ENCODE measurements at places on chromosomes 5 and 9.
A peak's percentile ranks its signal among the peaks of the same experiment; 100 is the strongest.

DNA sequence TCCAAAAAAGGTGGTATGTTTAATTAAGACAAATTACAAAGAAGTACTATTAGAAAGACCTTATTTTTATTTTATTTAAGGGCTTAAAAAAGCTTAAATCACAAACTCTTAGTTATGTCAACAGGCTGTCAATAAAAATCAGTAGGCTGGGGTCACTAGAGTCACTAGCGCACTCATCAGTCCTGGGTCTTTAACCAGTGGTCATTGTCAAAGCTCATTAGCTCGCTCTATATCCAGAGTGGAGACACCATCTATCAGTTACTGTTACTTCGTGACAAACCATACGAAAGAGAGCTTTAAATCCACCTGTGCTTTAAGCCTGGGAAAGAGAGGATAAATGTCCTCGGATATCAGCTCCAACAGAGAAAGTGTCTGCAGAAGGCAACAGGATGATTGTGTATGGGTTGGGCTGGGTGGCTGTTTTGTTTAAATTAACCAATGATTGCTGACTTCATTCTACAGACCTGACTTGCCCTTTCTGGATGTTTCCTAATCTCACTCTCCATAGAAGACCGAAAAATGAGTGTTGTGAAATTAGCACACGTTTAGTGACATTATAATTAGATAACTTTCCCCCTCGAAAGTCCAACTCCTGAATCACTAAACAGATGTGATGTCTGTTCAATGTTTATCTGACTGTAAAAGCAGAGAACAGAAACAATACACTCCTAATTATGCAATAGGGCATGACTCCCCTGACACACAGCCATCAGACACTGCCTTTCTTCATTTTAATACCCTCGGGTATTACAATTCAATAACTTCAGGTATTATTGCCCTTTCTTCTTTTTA lies 123.6 kb upstream of the TNPO1 start:
- no peak for DNase-seq

GRCh38 chr9:92044936-92045335 lies 70.3 kb downstream of the SPTLC1 start:
- no peak for DNase-seq

DNA sequence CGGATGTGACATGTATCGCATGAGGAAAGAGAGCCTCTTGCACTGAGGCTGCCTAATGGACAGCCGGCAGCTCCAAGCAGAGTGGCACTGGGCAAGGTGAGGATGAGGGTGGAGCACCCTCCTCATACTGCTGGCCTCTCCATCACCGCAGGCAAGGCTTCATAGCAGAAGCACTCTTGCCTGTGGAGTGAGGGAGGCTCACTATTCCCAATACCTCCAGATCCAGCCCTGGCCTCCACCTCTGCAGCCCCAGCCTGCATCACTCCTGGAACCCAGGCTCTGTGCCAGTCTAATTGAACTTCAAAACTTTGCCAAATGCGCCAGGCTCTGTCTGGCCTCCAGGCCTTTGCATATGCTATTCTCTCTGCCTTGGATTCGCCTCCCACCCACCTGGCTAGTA lies 29.7 kb upstream of the ARAP3 start:
- DNase-seq = no peak

DNA sequence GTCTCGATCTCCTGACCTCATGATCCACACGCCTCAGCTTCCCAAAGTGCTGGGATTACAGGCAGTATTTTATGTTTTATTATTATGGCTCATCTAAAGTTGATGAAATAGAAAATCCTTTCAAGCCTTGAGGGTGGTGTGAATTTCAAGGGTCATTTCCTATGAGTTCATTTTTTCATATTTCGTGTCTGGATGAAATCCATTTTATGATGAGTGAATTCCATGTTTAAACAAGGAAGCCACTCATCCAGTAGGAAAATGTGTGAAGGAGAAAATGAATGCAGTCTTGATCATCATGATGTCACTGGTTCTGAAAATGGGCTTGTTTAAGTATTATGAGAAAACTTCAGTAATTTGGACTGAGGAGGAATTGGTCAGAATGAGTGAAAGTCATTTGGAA lies 74.6 kb upstream of the ZSWIM6 start:
- DNase-seq = no peak

GRCh38 chr5:84260140-84260539 lies 124.5 kb downstream of the EDIL3 start:
- no peak for DNase-seq

DNA sequence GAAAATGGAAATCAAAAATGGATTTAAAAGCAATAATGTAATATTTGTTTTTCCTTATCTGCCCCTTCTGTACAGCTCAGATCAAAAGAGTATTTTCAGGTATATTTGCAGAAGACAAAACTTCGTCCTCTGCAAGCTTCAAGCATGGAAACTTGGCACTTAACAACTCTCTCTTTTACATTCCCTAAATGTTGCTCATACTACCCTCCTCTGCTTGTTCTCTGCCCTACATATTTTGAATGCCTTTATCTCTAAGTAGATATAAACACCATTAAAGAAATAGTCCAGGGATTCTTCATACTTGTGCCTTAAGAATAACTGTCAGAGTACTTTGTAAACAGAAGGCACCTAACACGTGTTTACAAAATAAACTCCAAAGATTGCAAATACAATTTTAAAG lies 19.2 kb upstream of the SMC2 start:
- DNase-seq = no peak

- DNase-seq = no peak
Observed at GRCh38 chr9:37966412-37967013, 62.6 kb upstream of the SLC25A51 start.

DNA sequence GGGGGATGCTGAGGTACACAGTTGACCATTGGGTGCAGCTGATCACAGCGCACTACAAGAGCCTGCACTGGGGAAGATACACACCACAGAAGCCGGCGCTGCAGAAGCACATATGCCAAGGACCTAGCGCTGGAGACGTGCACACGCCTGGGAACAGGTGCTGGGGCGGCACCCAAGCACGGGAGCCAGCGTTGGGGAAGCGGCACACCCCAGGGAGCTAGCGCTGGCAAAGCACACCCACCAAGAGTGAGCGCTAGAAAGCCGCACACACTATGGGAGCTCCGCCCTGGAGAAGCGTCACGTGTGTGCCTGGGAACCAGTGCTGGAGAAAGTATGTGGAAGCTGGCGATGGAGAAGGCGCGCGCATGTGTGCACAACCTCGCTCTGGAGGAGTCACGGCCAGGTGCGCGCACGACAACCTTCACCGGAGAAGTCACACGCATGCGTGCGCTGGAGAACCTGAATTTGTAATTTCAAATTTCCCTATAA lies 4.5 kb downstream of the FANCC start:
- DNase-seq = no peak

- DNase-seq = peak; percentile 71
Observed at GRCh38 chr9:136901516-136902258, 15.4 kb downstream of the TRAF2 start.

DNA sequence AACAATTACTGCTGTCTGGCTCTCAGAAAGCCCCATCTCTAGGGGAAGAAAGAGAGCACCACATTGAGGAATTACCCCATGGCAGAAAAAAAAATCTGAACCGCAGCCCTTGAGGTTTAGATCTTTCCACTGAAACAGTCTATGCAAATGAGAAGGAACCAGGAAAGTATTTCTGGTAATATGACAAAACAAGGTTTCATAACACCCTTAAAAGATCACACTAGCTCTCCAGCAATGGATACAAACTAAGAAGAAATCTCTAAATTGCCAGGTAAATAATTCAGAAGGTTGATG lies 427.1 kb downstream of the PRELID2 start:
- DNase-seq = no peak

GRCh38 chr9:137550231-137550621 lies at the start of gene PNPLA7:
PNPLA7 (minus strand) TSS chr9:137550402; CDS start chr9:137550197, 205 bp downstream.
- DNase-seq = peak; percentile 55

GRCh38 chr9:17005056-17005823 lies 129.6 kb upstream of the CNTLN start:
- no peak for DNase-seq

- no peak for DNase-seq
Observed at GRCh38 chr9:104992659-104993058, 64.7 kb upstream of the ABCA1 start.

DNA sequence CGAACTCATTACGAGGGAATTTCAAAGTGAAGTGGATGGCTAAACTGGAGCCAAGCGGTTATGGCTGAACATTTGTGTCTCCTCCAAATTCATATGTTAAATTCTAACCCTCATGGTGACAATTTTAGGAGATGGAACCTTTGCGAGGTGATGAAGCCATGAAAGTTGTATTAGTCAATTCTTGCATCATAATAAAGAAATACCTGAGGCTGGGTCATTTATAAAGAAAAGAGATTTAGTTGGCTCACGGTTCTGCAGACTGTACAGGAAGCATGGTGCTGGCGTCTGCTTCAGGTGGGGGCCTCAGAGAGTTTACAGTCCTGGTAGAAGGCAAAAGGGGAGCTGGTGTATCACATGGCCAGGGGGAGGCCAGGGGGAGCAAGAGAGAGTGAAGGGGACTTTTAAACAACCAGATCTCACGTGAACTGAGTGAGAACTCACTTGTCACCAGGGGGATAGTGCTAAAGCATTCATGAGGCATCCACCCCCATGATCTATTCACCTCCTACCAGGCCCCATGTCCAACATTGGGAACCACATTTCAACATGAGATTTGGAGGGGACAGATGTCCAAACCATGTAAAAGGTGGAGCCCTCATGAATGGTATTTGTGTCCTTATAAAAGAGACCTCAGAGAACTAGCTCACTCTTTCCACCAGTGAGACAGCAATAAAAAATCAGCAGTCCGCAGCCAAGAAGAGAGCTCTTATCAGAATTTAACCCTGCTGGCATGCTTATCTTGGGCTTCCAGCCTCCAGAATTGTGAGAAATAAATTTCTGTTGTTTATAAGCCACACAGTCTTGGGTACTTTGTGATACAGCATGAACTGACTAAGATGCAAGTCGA lies 143.4 kb downstream of the MTRR start:
- DNase-seq = no peak

- no peak for DNase-seq
Observed at GRCh38 chr9:94554439-94555331, at the start of gene PCAT7. PCAT7 (plus strand) TSS chr9:94555083.

DNA sequence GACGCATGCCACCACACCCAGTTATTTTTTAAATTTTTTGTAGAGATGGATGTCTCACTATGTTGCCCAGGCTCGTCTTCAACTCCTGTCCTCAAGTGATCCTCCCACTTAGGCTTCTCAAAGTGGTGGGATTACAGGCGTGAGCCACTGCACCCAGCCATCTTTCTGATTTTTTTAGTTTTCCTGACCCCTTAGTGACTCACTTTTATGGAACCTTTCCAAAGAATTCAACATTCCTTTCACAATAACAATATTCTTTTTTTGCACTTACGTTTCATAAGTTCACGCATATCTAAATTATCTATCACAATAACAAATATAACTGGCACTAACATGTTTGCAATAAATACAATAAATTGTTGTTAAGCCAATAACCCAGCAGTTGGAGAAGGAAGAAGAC lies 8.5 kb downstream of the ELOVL7 start:
- DNase-seq = no peak

GRCh38 chr5:113153512-113154097 lies 177.0 kb downstream of the DCP2 start:
- DNase-seq = no peak

- DNase-seq = no peak
Observed at GRCh38 chr5:107634981-107635848, 35.5 kb downstream of the EFNA5 start.

DNA sequence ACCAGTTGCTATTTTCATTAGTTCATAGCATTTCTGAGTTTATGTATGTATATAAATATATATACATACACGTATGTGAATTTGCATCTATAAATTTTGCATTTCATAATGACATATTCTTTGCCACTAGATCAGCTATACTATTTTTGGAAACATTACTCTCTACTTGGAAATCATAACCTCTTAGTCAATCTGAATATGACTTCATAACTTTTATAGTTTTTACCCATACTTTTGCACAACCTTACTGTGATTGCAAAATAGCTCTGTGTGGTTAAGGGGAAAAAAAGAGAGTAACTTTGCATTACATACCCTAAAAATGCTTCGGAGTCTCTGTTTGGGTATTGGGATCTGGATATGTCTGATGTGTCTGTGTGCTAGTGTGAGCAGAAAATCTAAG lies 44.9 kb upstream of the ADAMTSL1 start:
- no peak for DNase-seq

- no peak for DNase-seq
Observed at GRCh38 chr5:167413506-167413905, 877.9 kb upstream of the WWC1 start.

GRCh38 chr9:123111427-123112014 lies 78.1 kb downstream of the GPR21 start:
- no peak for DNase-seq

DNA sequence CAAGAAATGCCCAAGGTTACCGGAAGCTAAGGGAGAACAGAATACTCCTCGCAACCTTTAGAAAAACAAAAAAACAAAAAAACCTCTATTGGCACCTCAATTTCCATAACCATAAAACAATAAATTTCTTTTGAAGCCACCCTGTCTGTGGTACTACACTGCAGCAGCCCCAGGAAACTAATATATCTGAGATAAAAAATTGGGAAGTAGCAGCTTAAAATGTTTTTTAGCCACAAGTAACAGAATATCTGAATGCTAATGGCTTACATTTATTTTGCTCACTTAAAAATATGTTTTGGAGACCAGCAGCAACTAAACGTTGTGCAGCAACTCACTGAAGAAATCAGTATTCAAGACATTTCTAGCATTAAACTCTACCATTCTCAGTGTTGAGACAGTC lies 969.6 kb downstream of the DNAH5 start:
- no peak for DNase-seq

DNA sequence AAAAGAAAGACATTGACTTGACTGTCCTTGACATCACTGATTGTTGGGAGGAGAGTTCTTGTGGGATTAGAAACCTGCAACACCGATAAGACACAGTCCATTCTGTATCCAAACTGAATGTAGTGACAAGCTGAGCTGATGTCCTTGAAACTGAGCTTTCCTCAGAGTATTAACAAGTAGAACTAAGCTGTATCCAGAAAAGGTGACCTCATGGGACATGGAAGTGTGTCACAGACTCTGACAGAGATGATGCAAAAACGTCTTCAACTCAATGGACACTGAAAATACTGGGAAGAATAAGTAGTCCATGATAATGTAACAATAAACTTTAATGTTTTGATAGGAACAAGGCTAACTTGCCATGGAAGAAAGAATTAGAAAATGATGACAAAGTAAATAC lies 690.1 kb downstream of the CDH18 start:
- DNase-seq = no peak

- DNase-seq = no peak
Observed at GRCh38 chr5:91727463-91727862, 344.3 kb upstream of the ARRDC3 start.

- DNase-seq = no peak
Observed at GRCh38 chr5:7869474-7870136, 657 bp downstream of the MTRR start.

- DNase-seq = no peak
Observed at GRCh38 chr5:84585218-84585617, 200.5 kb upstream of the EDIL3 start.

- DNase-seq = no peak
Observed at GRCh38 chr5:121462441-121462840, 389.2 kb upstream of the FTMT start.
